ENCODE measurements at places on chromosomes 4 and X.
A peak's percentile ranks its signal among the peaks of the same experiment; 100 is the strongest.

DNA sequence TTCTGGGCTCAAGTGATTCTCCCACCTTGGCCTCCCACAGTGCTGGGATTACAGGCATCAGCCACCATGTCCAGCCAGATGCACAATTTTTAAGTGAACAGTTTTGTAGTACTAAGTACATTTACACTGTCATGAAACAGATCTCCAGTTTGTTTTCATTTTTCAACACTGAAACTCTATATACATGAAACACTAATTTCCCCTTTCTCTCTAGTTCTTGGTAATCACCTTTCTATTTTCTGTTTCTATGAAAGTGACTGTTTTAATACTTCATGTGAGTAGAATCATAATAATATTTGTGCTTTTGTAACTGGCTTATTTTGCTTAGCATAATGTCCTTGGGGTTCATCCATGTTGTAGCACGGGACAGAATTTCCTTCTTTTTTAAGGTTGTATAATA is 237.4 kb downstream of the CAMK2D start:
- DNase-seq: no peak

- DNase-seq: no peak
Measured at GRCh38 chr4:43238585-43238984, 346.1 kb downstream of the GRXCR1 start.

DNA sequence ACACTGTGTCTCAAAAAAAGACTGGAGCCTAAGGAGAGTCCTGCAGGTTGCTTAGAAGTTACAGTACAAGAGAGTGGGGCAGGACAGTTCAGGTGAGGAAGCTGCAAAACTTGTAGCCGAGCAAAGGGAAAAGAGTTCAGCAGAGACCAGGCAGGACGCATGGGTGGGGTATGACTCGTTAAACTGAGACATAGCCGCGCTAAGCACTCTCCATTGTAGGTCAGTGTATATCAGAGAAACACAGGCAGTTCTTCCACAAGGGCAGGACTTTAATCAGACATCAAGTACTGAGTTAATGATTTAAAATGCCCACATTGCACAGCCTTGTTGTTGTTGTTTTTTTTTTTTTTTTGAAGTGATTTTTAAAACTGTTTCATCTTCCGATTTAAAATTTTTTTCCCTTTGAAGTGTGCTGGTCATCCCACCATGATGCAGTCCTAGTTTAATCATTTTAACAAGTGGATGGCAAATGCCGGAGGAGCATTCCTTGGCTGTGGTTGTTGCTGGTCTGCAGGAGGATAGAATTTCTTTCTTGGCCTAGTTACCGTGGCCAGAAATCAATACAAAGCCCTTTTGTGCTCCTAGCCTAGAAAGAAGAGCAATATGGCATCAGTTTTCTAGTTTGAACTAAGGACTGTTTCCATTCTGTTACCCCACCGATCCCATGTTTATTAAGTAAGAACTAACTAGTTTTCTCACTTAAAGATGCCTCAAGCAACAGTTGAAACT is 10.3 kb downstream of the LAP3 start:
- DNase-seq: no peak

- DNase-seq: no peak
Measured at GRCh38 chr4:153976954-153977353, 188.1 kb upstream of the SFRP2 start.

GRCh38 chrX:50736656-50737055 is 77.3 kb downstream of the SHROOM4 start:
- no peak for DNase-seq

- peak; percentile 73 for DNase-seq
Measured at GRCh38 chr4:173074501-173074946, 94.1 kb upstream of the GALNT7 start.

- no peak for DNase-seq
Measured at GRCh38 chr4:168642591-168642990, 145.7 kb downstream of the PALLD start.

GRCh38 chrX:116493271-116493670 is 30.5 kb upstream of the CT83 start:
- DNase-seq: no peak

- DNase-seq: no peak
Measured at GRCh38 chr4:35189988-35190613, 1054.2 kb downstream of the ARAP2 start.

GRCh38 chr4:44777115-44777514 is 50.8 kb upstream of the GNPDA2 start:
- DNase-seq: no peak
